ENCODE measurements at places on chromosomes 1 and 21. TPM values are rescaled to one million over a fixed set of nuclear protein-coding genes. Genes with fewer than 3 reads are reported as not detected.
A peak's percentile ranks its signal among the peaks of the same experiment; 100 is the strongest.

The GBP1 gene
- 58.9 TPM for total RNA-seq

The BEND5 gene
- total RNA-seq: 6.4 TPM

The FAM151A gene
- total RNA-seq: not detected

The SPRR1A gene
- not detected for total RNA-seq

The RBP7 gene
- total RNA-seq: not detected

The TRIM67 gene
- total RNA-seq: 0.12 TPM

DNA sequence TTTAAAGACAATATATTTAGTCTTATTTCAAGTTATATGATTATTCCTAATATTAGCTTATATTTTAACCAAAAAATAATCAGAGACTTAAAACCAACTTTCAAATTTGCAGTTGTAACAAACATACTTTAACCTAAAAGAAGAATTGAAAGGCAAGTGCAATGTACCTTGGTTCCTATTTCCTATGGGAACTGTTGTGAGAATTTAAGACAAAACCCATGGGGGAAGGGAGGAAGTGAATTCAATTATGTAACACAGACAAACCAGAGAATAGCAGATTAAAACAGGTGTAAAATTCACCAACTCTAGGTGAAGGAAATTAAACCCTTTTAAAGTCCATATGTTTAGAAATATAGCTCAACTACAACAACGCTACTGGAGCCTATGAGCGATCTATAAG, 22.6 kb upstream of the CR2 start:
- peaks cover 8% of the 10 kb centered on the region for H3K4me1 ChIP-seq
- H3K4me3 ChIP-seq: no peak overlapping the region
- no peaks in the 10 kb centered on the region for H3K36me3 ChIP-seq
- H3K27me3 ChIP-seq: peaks cover 33% of the 10 kb centered on the region
- no peak overlapping the region for H3K27ac ChIP-seq

GRCh38 chr1:200890818-200891773, 3.6 kb upstream of the INAVA start:
- H3K27ac ChIP-seq: no peak overlapping the region
- H3K36me3 ChIP-seq: no peaks in the 10 kb centered on the region
- no peak for DNase-seq
- peaks cover 47% of the 10 kb centered on the region for H3K4me1 ChIP-seq
- peaks cover 84% of the 10 kb centered on the region for H3K27me3 ChIP-seq

DNA sequence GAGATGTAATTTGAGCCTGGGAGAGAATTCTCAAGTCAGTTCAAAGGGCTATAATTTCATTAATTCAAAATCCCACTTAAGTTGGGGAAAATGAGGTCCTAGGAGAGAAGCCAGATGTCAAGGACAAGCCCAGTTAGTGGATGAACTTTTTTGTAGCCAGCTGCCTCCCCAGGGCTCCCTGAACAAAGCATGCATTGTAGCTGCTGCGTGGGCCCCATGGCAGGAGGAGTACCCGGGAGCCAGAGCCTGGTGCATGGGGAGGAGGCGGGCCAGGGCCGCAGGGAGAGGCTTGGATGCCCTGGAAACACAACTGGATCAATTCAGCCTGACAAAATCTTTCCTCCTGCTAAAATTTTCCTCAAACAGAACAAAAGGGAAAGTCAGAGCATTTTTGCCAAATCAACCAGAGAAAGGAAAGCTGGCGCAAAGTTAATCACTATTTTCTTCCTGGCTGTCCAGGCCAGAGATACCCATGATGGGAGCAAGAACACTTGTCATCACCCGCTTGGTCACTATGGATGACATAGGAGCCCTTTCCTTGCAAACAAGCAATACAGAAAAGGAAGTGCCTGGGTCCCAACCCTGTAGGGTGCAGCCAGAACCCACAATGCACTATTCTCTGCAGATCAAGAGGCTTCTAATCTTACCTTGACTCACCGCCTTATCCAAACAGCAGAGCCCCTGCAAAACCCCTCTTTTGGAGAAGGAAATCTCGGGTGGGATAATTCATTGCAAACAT, 248.1 kb upstream of the RAB4A start:
- H3K27me3 ChIP-seq: peaks cover 5% of the 10 kb centered on the region
- no peaks in the 10 kb centered on the region for H3K36me3 ChIP-seq

DNA sequence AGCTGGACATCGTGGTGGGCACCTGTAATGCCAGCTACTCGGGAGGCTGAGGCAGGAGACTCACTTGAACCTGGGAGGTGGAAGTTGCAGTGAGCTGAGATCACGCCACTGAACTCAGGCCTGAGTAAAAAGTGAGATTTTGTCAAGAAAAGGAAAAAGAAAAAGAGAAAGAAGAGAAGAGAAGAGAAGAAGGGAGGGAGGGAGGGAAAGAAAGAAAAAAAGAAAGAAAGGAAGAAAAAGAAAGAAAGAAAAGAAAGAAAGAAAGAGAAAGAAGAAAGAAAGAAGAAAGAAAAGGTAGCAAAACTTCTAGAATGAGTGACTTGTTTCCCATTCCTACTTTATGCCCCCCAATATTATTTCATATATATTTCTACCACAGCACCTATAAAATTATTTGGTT, 98.8 kb downstream of the UBE2U start:
- H3K4me1 ChIP-seq: no peaks in the 10 kb centered on the region
- no peak overlapping the region for H3K4me3 ChIP-seq
- peaks cover 11% of the 10 kb centered on the region for H3K27me3 ChIP-seq
- no peaks in the 10 kb centered on the region for H3K36me3 ChIP-seq
- no peak for DNase-seq
- no peak overlapping the region for H3K27ac ChIP-seq

- no peaks in the 10 kb centered on the region for H3K36me3 ChIP-seq
- H3K4me1 ChIP-seq: no peaks in the 10 kb centered on the region
- H3K27ac ChIP-seq: no peak overlapping the region
- H3K27me3 ChIP-seq: peaks cover 20% of the 10 kb centered on the region
Observed at GRCh38 chr1:17798011-17798410, 42.9 kb downstream of the ACTL8 start.

DNA sequence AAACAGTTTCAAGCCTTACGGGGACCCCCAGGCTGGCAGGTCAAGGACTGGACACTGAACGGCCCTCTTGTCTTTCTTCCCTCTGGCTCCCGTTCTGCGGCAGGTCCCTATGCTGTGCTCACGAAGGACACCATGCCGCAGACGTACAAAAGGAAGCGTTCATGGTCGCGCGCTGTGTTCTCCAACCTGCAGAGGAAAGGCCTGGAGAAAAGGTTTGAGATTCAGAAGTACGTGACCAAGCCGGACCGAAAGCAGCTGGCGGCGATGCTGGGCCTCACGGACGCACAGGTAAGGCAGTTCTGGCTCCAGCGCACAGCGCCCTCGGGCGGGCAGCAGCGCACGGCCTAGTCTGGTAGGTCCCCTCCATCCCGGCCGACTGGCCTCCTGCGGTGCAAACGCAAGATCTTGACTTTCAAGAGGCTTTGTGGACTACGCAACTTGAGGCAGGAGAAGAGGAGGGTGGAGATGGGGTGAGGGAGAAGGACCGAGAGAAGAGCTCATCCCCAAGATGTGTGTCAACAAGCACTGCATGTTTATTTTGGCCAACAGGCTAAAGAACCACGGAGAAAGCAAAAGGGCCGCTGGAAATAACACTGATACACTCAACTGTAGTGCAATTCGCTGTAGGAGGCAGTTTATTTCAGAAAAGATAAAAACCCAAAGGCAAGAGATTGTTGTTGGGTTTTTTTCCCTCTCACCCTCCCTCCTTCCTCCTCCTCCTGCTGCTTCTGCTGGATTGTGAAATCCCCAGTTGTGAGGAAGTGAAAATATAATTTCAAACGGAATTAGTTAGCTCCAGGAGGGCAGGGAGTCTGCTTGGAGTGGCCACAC, 3.0 kb downstream of the HLX start:
- no peak for DNase-seq
- H3K4me1 ChIP-seq: peaks cover 29% of the 10 kb centered on the region
- H3K27me3 ChIP-seq: peaks cover 73% of the 10 kb centered on the region
- H3K36me3 ChIP-seq: no peaks in the 10 kb centered on the region
- no peak overlapping the region for H3K4me3 ChIP-seq

DNA sequence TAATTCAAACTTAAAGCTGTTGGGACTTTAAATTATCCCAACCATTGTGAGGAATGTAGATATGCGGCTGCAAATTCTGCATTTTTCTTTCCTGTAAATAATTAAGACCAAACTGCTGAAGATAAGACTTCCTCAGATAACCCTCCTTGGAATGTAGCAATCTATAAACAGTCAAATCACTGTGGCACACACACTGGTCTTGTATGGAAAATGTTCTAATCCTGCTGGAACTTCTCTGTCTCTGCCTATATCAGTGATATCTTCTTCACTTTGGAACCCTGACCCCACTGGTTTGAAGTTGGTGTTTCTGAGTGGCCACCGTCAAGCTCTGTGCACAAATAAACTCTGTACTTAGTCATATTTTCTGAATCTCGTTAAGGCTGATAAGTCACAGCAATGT, 32.9 kb downstream of the HSF2BP start:
- H3K4me3 ChIP-seq: no peak overlapping the region
- H3K36me3 ChIP-seq: no peaks in the 10 kb centered on the region
- no peaks in the 10 kb centered on the region for H3K4me1 ChIP-seq
- no peaks in the 10 kb centered on the region for H3K27me3 ChIP-seq

- peak overlapping the region; percentile 82 for H3K27ac ChIP-seq
- peak; percentile 87 for DNase-seq
- peaks cover 89% of the 10 kb centered on the region for H3K4me1 ChIP-seq
- peak overlapping the region; percentile 93 for H3K4me3 ChIP-seq
- peaks cover 4% of the 10 kb centered on the region for H3K36me3 ChIP-seq
- H3K27me3 ChIP-seq: no peaks in the 10 kb centered on the region
Observed at GRCh38 chr1:154955039-154955717, 721 bp downstream of the PBXIP1 start.

Measured in activated T-cell treated with anti-CD3 and anti-CD28 coated beads, Interleukin-2, amount 50 U/mL, for 72 hours (primary cell).